ENCODE measurements at places on chromosomes 3 and 15. TPM values are rescaled to one million over a fixed set of nuclear protein-coding genes. Genes with fewer than 3 reads are reported as not detected.

C3orf22 gene
- total RNA-seq: not detected

- H3K4me3 ChIP-seq: no peak overlapping the region
- DNase-seq: no peak
- H3K4me1 ChIP-seq: no peaks in the 10 kb centered on the region
Observed at GRCh38 chr3:151504606-151505005, 43.7 kb upstream of the IGSF10 start.

DNA sequence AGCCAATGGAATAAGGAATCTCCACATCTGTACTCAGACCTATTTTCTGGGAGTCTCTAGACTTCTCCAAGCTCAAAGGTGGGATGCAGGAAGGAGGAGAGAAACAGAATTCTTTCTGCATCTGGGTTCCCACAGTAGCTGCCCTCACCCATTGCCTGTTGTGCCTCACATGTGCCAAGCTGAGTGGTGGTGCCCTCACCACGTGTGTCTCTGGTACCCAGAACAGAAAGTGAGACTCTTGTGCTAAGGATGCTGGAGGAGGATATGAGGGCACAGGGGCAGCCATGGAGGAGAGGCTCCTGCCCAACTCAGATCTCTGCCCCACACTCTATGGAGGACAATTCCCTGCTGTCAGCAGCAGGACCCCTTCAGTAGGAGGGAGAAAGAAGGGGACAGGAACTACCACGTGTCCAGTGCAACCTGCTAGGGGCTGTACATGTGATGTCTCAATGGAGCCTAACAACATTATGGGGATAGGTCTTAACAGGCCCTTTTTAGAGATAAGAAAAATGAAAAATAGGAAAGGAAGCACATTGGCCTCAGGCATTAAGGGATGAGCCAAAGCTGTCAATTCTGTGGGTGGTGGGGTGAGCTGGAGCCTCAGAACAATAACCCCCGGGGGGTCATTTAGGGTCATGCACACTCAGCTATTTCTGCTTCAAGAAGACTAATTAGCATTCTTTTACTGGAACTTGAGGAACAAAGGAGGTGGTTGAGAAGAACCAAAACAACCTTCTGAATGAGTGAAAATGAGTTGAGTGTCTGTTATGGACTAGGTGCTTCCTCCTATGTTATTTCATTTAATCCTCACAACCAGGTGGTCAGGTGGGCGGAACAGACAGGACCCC is 16.3 kb upstream of the NOX5 start:
- DNase-seq: no peak
- H3K4me3 ChIP-seq: no peak overlapping the region
- no peaks in the 10 kb centered on the region for H3K4me1 ChIP-seq
- no peaks in the 10 kb centered on the region for H3K36me3 ChIP-seq
- peaks cover 9% of the 10 kb centered on the region for H3K27me3 ChIP-seq

GRCh38 chr3:80994085-80994665 is 767.3 kb downstream of the GBE1 start:
- H3K4me3 ChIP-seq: no peak overlapping the region
- no peak overlapping the region for H3K27ac ChIP-seq
- no peaks in the 10 kb centered on the region for H3K36me3 ChIP-seq
- no peaks in the 10 kb centered on the region for H3K4me1 ChIP-seq
- no peaks in the 10 kb centered on the region for H3K27me3 ChIP-seq

GRCh38 chr15:48794697-48795134 is 16.2 kb downstream of the CEP152 start:
- H3K27me3 ChIP-seq: no peaks in the 10 kb centered on the region
- H3K27ac ChIP-seq: peak overlapping the region; percentile 74
- H3K4me3 ChIP-seq: no peak overlapping the region
- peaks cover 48% of the 10 kb centered on the region for H3K36me3 ChIP-seq
- DNase-seq: no peak

DNA sequence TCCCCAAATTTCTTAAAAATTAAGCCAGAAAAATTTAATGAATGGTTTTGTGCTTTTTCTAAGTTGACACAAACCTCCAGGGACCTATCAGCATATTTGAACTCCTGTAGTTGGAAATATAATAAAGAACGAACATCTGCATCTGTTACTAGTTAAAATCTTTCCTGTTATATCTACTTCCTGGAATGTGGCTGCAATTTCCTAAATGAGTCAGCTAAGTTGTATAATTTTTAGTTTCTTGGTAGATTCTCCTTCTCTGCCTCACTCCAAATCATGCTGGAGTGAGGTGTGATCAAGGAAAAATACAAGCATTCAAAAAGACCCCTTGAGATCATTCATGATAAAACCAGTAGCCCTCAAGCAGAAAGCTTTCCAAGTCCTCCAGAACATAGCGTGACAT is 106.2 kb upstream of the MCTP2 start:
- H3K36me3 ChIP-seq: no peaks in the 10 kb centered on the region
- H3K4me1 ChIP-seq: peaks cover 8% of the 10 kb centered on the region
- no peak for DNase-seq
- no peak overlapping the region for H3K27ac ChIP-seq
- peaks cover 20% of the 10 kb centered on the region for H3K27me3 ChIP-seq

DNA sequence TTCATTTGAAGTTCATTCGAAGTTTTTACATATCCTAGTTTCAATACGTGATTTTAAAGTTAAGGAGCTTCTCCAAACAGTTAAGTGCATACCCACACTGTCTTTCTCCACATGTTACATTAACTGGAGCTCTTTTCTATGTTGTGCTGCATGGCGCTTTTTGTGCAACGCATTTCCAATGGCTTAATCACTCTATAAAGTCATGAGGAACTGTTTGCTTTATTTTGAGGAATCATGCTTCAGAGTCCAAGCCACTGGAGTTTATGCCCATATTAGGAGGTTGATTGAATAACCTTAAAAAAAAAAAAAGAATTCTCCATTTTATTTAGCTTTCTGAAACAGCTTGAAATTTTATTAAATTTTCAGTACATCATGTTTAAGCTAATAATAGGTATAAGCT is 109.4 kb upstream of the MBNL1 start:
- no peaks in the 10 kb centered on the region for H3K36me3 ChIP-seq
- peaks cover 9% of the 10 kb centered on the region for H3K27me3 ChIP-seq
- H3K27ac ChIP-seq: no peak overlapping the region
- H3K4me1 ChIP-seq: peaks cover 1% of the 10 kb centered on the region

GRCh38 chr3:15556512-15556911 is 35.0 kb upstream of the COLQ start:
- peak overlapping the region; percentile 19 for H3K4me3 ChIP-seq
- peaks cover 21% of the 10 kb centered on the region for H3K4me1 ChIP-seq
- H3K27ac ChIP-seq: peak overlapping the region; percentile 77
- no peaks in the 10 kb centered on the region for H3K27me3 ChIP-seq
- no peak for DNase-seq
- H3K36me3 ChIP-seq: peaks cover 2% of the 10 kb centered on the region
